Anterior cingulate cortex (tissue), 58 donors: ENCODE measurements at places on chromosomes 4 and X.

DNA sequence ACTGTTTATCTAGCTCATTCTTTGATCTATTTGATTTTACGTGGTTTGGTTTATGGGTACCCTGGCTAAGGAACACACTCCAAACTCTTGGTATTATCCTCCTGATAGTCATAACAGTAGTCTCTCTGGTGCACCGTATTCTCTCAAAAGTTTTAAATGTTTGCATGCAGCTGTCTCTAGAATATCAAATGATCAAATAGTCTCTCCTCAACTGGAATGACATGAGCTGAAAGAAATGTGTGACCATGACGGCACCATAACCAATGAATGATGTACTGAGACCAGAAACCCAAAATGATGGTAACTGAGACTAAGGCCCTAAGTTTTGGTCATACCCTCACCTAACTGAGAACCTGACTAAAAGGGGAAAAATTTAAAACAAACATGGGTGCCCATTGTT lies 319.4 kb downstream of the SLC7A11 start:
- DNase-seq, result no peak

- no peak for DNase-seq
Observed at GRCh38 chr4:27173280-27173679, 312.6 kb downstream of the STIM2 start.

DNA sequence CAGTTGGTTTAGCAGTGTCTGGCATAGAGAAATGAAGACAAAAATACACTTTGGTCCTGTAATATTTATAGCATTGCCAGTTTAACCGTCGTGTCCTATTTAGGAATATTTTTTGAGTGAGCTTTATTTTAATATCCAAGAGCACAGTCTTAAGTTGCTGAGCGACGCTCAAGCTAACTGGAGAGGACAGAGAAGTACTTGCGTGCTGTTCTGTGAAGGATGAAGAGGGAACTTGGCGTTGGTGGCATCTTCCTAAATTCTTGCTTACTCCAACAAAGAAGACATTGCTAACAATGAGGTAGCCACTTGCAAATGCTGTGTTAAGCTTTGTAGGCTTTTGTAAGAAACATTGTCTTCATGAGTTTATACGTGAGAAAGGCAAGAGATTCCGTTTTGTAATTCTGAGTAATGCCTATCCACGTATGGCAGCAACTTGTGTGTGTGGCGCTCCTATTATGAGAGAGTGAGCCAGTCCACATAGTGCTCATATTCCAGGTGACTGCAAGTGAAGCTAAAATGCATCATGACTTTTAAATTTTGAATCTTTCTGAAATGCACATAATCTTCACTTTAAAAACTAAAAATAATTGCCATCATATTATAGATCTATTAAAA lies 50.6 kb downstream of the SYNPO2 start:
- DNase-seq, result no peak

DNA sequence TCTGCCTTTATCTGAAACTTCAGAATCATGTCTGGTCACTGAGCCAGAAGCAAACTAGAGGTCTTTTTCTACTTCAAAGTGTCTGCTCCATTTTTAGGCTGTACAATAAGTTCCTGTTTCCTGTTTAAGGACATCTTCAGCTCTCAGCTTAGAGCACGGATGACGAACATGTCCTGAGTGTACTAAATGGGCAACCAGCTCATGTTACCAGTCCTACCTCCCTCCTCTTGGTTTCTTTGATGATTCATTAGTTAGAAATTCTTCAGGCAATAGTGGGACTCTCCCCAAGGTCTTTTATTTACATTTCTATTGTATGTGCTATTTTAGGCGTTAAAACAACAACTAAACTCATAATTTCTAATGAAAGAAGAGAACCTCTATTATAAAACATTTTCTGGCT lies 58.0 kb downstream of the ENPEP start:
- DNase-seq, result no peak

DNA sequence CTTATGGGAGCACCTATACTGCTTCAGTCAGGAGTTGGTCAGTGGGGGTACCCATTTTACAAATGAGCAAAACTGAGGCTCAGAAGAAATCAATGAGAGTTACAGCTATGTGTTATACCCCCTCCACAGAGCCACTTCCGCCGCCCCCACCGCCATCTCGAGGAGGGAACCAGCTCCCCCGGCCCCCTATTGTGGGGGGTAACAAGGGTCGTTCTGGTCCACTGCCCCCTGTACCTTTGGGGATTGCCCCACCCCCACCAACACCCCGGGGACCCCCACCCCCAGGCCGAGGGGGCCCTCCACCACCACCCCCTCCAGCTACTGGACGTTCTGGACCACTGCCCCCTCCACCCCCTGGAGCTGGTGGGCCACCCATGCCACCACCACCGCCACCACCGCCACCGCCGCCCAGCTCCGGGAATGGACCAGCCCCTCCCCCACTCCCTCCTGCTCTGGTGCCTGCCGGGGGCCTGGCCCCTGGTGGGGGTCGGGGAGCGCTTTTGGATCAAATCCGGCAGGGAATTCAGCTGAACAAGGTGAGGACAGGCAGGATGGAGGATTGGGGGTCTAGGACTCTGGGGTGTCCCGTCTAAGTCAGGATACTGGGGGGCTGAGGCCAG lies 5.0 kb downstream of the WAS start:
- no peak for DNase-seq

DNA sequence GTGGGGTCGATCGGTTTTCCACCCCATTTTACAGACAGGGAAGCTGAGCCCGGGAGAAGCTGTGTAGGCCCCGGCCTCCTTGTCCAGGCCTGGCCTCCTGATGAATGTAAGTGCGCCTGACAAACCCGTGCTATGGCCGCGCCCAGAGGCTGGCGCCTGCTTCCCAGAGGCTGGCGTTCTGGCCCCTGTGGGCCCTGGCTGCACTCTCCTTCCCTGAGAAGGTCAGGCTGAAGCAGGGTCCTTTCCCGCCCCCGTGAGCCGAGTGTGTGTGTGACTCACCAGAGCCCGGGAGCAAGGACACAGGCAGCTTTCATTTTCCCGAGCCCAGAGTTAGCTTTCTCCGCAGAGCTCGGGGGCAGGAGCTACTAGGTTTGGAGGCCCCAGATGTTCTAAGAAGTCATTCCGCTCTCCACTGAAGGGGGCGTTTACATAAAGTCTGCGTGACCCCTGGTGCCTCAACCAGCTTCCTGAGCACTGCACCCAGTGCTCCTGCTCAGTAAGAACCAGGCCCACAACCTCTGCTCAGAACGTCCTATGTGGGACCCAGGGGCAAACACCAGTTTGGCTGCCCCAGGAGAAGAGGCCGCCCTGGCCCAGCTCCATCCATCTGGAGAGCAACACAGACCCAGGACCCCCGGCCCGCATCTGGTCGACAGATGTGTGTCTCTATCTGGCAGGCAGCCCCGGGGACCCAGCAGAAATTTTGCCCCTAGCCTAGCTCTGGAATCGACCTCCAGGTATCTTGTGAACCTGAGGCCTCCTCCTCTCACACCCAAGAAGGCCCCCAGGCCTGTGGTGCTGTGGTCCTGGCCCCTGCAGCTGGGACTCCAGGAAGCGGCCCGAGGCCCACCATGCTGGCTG lies 13.6 kb downstream of the UVSSA start:
- DNase-seq, result no peak

GRCh38 chr4:159069922-159070321 lies 33.0 kb upstream of the RAPGEF2 start:
- no peak for DNase-seq

- no peak for DNase-seq
Observed at GRCh38 chrX:34880656-34881055, 61.9 kb upstream of the FAM47B start.
